Upper lobe of left lung (tissue), 6 donors: ENCODE measurements at places on chromosomes 3 and 15. TPM values are rescaled to one million over a fixed set of nuclear protein-coding genes. Genes with fewer than 3 reads are reported as not detected.

- no peaks in the 10 kb centered on the region for H3K4me1 ChIP-seq
- H3K27ac ChIP-seq: no peak overlapping the region
- H3K36me3 ChIP-seq: no peaks in the 10 kb centered on the region
- no peaks in the 10 kb centered on the region for H3K27me3 ChIP-seq
- no peak overlapping the region for H3K4me3 ChIP-seq
These were observed 17.1 kb downstream of the PRR23E start for GRCh38 chr3:127209840-127210653.

DNA sequence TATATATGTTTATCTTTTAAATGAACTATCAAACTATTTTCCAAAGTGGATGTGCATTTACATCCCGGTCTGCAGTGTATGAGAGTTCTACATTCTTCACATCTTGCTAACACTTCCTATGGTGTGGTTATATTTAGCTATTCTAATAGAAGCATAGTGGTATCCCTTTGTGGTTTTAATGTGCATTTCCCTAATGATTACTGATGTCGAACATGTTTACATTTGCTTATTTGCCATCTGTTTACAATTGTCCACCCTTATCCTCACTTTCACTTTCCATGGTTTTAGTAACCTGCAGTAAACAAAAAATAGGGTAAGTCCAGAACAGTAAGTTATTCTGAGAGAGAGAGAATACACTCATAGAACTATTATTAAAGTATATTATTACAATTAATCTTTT is 360.5 kb upstream of the NAALADL2 start:
- no peak overlapping the region for H3K4me3 ChIP-seq
- no peaks in the 10 kb centered on the region for H3K4me1 ChIP-seq
- no peak for DNase-seq
- H3K36me3 ChIP-seq: no peaks in the 10 kb centered on the region
- no peaks in the 10 kb centered on the region for H3K27me3 ChIP-seq

GRCh38 chr3:112109322-112109721 is 23.1 kb downstream of the C3orf52 start:
- no peak for DNase-seq
- H3K27me3 ChIP-seq: no peaks in the 10 kb centered on the region
- no peak overlapping the region for H3K27ac ChIP-seq
- no peaks in the 10 kb centered on the region for H3K36me3 ChIP-seq
- no peak overlapping the region for H3K4me3 ChIP-seq
- H3K4me1 ChIP-seq: no peaks in the 10 kb centered on the region

- no peaks in the 10 kb centered on the region for H3K36me3 ChIP-seq
- H3K4me1 ChIP-seq: no peaks in the 10 kb centered on the region
- no peak overlapping the region for H3K27ac ChIP-seq
- H3K4me3 ChIP-seq: no peak overlapping the region
These were observed 89.6 kb downstream of the FILIP1L start for GRCh38 chr3:100024520-100025303.

GRCh38 chr3:67109651-67110204 is 111.6 kb downstream of the KBTBD8 start:
- H3K27me3 ChIP-seq: no peaks in the 10 kb centered on the region
- DNase-seq: no peak
- H3K4me1 ChIP-seq: no peaks in the 10 kb centered on the region
- H3K4me3 ChIP-seq: no peak overlapping the region
- no peaks in the 10 kb centered on the region for H3K36me3 ChIP-seq

DNA sequence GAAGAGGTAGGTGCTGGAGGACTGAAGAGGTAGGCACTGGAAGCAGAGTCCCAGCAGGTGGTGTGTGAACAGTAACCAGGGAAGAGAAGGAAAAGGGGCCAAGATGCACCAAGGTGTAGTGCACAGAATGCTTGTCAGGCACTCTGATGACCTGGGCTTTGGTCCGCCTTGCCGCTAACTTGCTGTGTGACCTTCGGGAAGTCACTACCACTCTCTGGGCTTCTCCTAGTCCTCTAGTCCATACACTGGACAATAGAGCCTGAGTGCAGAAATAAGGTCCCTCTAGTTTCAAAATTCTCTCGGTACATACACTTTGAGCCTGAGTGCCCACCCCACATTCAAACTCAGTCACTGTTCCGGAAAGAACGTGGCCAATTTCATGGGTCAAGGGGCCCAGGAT is 24.1 kb downstream of the ANP32A start:
- no peak overlapping the region for H3K27ac ChIP-seq
- peaks cover 80% of the 10 kb centered on the region for H3K4me1 ChIP-seq
- no peak for DNase-seq
- no peaks in the 10 kb centered on the region for H3K36me3 ChIP-seq
- no peaks in the 10 kb centered on the region for H3K27me3 ChIP-seq

GRCh38 chr15:38028869-38029268 is 94.4 kb downstream of the TMCO5A start:
- H3K27ac ChIP-seq: no peak overlapping the region
- no peak for DNase-seq
- no peaks in the 10 kb centered on the region for H3K27me3 ChIP-seq
- H3K4me3 ChIP-seq: no peak overlapping the region
- no peaks in the 10 kb centered on the region for H3K4me1 ChIP-seq

- no peak overlapping the region for H3K4me3 ChIP-seq
- peak overlapping the region; percentile 0 for H3K27ac ChIP-seq
- H3K36me3 ChIP-seq: no peaks in the 10 kb centered on the region
These were observed 51.4 kb downstream of the FLNB start for GRCh38 chr3:58059349-58060321.

DNA sequence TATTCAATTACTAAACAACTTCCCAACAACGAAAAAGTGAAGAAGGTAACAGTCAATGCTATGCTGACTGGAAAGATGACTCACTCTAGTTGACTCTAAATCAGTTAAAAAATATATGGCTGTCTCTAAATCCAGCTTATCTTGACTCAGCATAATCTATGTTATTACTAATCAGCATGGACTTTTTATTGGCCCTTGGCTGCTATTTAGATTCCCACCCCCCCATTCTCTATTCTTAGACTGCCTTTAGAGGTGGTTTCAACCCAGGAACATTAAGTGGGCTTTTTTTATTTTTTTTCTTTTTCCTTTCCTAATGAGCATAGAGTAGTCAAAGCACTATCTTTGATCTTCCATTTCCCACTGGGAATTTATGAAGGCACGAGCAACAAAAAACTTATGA is 1.9 kb downstream of the PCOLCE2 start:
- H3K36me3 ChIP-seq: no peaks in the 10 kb centered on the region
- DNase-seq: no peak
- no peak overlapping the region for H3K4me3 ChIP-seq
- H3K27ac ChIP-seq: no peak overlapping the region

DNA sequence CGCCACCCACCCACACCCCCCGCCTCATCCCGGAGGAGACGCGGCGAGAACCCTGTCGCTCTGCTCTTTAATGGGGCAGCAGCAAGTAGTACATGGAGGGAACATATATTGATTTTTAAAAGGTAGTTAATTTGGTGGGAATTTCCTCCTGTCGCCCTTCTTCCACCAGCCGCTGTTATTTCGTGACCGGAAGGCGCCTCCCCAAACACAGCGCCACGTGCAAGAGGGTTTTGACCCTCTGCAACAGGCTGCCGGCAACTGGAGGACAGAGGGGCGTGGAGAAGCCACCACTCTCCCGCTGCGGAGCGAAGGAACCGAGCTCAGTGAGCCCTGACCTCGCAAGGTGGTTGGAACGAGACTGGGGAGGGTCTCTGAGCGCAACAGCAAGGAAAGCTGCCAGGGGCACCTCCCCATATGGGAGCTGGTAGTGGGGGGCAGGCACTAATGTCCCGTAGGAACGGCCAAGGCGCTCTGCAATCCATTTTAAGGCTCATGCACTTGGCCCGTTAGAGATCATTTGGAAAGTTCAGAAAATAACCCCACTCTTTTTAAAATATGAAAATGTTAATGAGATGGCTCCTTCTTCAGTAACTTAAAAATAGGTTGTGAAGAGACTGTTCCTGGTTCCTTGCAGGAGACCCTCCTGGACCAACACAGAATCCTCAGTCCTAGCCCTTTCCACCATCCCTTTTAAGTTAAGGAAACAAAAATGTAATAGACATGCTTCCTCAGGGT is 4.3 kb downstream of the ONECUT1 start:
- no peak for DNase-seq
- H3K4me1 ChIP-seq: peaks cover 36% of the 10 kb centered on the region
- no peaks in the 10 kb centered on the region for H3K36me3 ChIP-seq
- no peak overlapping the region for H3K27ac ChIP-seq
- H3K4me3 ChIP-seq: no peak overlapping the region

- peaks cover 94% of the 10 kb centered on the region for H3K4me1 ChIP-seq
- no peaks in the 10 kb centered on the region for H3K27me3 ChIP-seq
- peak overlapping the region; percentile 61 for H3K27ac ChIP-seq
- no peak overlapping the region for H3K4me3 ChIP-seq
- no peaks in the 10 kb centered on the region for H3K36me3 ChIP-seq
- no peak for DNase-seq
These were observed 22.5 kb downstream of the SLC6A6 start for GRCh38 chr3:14424711-14425580.

GRCh38 chr3:113243071-113243470 is 31.7 kb downstream of the BOC start:
- no peak overlapping the region for H3K27ac ChIP-seq
- no peak overlapping the region for H3K4me3 ChIP-seq

GRCh38 chr3:59480486-59480995 is 430.7 kb upstream of the CFAP20DC start:
- DNase-seq: no peak
- no peak overlapping the region for H3K27ac ChIP-seq
- no peak overlapping the region for H3K4me3 ChIP-seq
- peaks cover 4% of the 10 kb centered on the region for H3K4me1 ChIP-seq

DNA sequence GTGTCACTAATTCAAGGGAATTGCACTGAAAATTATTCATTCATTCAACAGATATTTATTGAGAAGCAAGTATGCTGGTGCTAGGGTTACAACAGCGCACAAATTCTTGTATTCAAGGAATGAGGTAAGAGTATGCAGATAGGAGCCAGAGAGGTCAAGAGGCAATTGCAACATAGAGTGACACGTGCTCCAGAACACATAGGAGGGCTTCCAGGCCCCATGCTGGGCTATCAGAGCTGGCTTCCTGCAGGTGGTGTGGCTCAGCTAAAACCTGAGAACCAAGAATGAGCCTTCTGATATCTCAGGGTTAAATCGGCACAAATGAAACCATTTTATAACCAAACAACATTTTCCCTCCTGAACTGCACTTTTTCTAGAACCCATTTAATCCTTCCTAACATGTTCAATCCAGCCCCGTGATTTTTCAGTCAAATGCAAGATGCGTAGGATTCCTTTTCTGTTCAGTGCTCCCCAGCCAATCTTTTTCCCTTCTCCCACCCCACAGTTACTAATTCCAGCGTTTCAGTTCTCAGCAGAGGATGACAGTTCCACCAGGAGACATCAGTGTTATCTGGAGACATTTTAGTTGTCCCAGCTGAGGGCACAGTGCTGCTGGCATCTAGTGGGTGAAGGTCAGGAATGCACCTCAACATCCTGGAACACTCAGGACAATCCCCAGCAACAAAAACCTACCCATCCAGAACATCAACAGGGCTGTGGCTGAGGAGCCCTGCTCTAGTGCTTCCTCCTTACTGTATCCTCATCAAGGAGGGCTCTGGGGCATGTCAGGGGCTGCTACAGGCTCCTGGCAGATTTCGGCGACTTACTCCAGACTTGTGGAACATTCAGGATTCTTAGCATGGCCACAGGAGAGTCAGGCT is 13.1 kb downstream of the CCR5AS start:
- no peaks in the 10 kb centered on the region for H3K36me3 ChIP-seq
- H3K4me3 ChIP-seq: no peak overlapping the region
- H3K27ac ChIP-seq: no peak overlapping the region

GRCh38 chr15:77969055-77969454 is 108.5 kb downstream of the TBC1D2B start:
- no peak for DNase-seq
- no peak overlapping the region for H3K27ac ChIP-seq

DNA sequence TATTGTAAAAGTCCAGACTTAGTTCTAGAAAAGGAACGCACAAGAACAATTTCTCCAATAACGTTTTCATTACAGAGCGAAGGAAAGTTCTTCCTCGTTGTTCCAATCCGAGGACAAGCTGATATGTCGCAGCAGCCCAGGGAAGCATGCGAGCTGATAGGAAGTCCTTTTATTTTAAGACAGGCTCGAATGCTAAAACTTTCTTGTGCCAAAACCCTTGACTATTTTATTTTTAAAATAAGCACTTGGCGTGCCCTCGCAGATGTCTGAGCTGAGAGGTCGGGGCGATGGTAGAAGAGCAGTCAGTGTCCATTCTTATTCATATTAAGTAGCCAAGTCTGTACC is 433 bp upstream of the MITF start:
- H3K27me3 ChIP-seq: no peaks in the 10 kb centered on the region
- no peak for DNase-seq
- H3K36me3 ChIP-seq: no peaks in the 10 kb centered on the region
- H3K4me1 ChIP-seq: peaks cover 15% of the 10 kb centered on the region
- peak overlapping the region; percentile 69 for H3K27ac ChIP-seq

- no peaks in the 10 kb centered on the region for H3K36me3 ChIP-seq
- DNase-seq: no peak
- no peaks in the 10 kb centered on the region for H3K4me1 ChIP-seq
- H3K4me3 ChIP-seq: no peak overlapping the region
- no peak overlapping the region for H3K27ac ChIP-seq
- no peaks in the 10 kb centered on the region for H3K27me3 ChIP-seq
These were observed 36.4 kb upstream of the EHHADH start for GRCh38 chr3:185290266-185290665.

DNA sequence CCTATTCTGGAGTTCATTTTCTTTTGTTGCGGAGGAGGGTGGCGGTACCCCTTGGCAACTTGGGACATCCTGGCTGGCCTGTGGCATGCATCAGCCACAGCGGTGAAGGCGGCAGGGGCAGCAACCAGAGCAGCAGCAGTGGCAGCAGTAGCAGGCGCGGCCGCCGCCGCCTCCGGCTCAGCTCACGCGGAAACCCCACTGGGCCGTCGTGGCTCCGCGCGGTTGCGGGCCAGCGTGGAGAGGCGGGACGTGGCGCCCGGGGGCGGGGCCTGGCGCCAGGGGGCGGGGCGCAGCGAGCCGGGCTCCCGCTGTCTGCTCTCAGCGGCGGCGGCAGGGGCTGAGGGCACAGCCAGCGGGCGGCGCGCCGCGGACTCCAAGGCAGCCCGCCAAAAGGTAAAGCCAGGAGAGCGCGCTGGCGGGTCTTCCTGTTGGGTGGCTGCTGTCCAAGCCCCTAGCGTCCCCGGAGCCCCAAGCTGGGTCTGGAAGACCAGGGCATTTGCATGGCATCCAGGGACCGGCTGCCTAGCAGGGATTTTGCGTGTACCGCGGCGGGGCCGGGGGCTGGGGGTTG is 334.4 kb upstream of the THRB start:
- DNase-seq: peak; percentile 41
- no peak overlapping the region for H3K27ac ChIP-seq
- no peaks in the 10 kb centered on the region for H3K36me3 ChIP-seq
- peak overlapping the region; percentile 44 for H3K4me3 ChIP-seq
- no peaks in the 10 kb centered on the region for H3K27me3 ChIP-seq

Gene CAMK2N2
- total RNA-seq: not detected

Gene RHOV
- 0.46 TPM for total RNA-seq

Gene C3orf62
- total RNA-seq: 8.7 TPM

Gene PLA2G4F
- 111 TPM for total RNA-seq

Gene C15orf61
- 6.1 TPM for total RNA-seq

Gene CFAP92
- total RNA-seq: 18.9 TPM

Gene FGD5
- 26.8 TPM for total RNA-seq

Gene SLC22A13
- 0.34 TPM for total RNA-seq

Gene LSAMP
- total RNA-seq: 15.4 TPM

Gene OR4F6
- not detected for total RNA-seq

Gene ITIH4
- total RNA-seq: 102 TPM

Gene TCTA
- total RNA-seq: 32.5 TPM

Gene SEMA4B
- 48.9 TPM for total RNA-seq

Gene CPLX3
- total RNA-seq: not detected

Gene CHRNA7
- 1.3 TPM for total RNA-seq

Gene ZPLD1
- total RNA-seq: not detected

Gene CYP1A1
- not detected for total RNA-seq
